CD4-positive, alpha-beta T cell treated with Interleukin-15 for 1 hour (primary cell): ENCODE measurements at places on chromosomes 3 and 15.

- DNase-seq = no peak
Observed at GRCh38 chr3:157447026-157447694, 10.5 kb downstream of the PTX3 start.

- DNase-seq = no peak
Observed at GRCh38 chr3:23553353-23553752, 252.4 kb upstream of the UBE2E1 start.

DNA sequence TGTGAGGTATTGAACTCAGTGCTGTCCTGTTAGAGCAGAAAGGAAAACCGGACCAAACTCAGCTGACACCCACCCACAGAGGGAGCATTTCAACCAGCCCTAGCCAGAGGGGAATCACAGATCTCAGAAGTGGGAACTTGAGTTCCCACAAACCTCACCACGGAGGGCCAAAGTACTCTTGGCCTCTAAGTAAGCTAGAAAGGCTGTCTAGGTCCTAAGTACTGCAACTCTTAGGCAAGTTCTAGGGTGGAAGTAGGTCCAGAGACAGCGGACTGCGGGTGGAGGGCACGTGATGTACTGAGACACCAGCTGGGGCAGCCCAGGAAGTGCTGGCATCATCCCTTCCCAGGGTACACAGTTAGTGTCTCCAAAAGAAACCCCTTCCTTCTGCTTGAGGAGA, 34.1 kb downstream of the EOMES start:
- DNase-seq = no peak

DNA sequence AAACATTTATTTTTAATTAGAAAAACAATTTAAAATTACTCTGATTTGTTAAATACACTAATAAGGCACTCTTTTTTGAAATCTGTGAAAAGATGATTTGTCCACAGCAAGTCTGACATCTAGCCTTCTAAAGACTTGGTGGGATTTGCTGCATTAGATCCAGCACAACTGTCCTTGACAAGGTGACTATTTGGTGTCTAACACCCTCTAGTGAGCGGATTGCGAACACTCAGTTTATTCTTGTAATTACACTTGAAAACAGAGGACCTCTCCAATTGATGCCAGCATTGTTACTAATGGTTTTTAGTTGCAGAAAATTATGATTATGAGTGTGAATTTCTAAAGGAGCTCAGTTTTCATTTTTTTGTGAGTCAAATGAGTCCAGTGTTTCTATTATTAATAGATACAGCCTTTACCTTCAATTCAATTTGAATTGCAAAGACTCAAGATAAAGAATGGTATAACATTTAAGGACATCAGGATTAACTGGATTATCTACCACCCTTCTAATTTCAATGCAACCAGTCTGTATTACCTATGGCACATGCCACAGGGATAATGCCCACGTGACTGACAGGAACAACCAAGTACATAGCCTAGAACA, 29.7 kb upstream of the STRIT1 start:
- DNase-seq = no peak

DNA sequence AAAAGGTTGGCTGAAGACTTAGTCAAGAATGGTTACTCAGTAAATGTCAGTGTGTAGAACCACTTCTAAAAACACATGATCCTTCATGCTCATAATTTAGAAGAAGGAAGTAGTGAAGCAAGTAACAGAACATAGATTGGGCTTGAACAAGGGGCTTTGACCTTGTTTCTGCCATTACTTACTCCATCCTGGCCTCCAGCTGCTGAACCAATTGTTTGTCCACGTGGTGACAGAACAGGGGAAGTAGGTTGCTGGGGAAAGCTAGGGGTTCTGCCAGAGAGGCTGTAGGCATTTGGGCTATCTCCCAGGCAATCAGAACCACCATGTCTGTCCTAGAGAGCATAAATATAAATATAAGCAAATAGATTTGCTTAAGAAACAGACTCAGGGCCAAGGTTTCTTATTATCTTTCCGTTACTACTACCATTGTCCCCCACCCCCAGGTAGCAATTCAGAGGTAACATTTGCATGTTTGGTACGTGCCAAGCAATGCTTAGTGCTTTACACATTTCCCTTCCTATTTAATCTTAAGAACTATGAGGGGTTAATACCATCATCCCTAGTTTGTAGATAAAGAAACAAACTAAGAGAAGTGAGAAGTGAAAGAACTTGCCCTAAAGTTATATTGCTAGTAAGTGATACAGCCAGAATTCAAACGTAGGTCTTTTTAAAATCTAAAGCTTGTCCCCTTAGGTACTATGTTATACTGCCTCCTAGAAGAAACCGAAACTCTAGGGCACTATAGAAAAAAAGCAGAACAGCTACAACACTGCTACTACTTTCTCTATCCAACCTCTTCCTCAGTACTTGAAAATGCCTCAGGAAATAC, 3.0 kb upstream of the SPG11 start:
- DNase-seq = no peak
